ENCODE measurements at places on chromosomes 1 and 21. TPM values are rescaled to one million over a fixed set of nuclear protein-coding genes. Genes with fewer than 3 reads are reported as not detected.

The WNT2B gene
- 2.0 TPM for total RNA-seq

The PPIAL4G gene
- not detected for total RNA-seq

The PLA2G4A gene
- 1.9 TPM for total RNA-seq

The IGSF9 gene
- total RNA-seq: 0.15 TPM

The VSIG8 gene
- total RNA-seq: not detected

The PBX1 gene
- total RNA-seq: 62.2 TPM

The FCAMR gene
- not detected for total RNA-seq

The DISP3 gene
- 0.07 TPM for total RNA-seq

The PGM1 gene
- 262 TPM for total RNA-seq

The OR2T27 gene
- not detected for total RNA-seq

The RHOU gene
- 5.3 TPM for total RNA-seq

The GREM2 gene
- 0.22 TPM for total RNA-seq

GRCh38 chr1:22972760-22973159 is at the start of gene LACTBL1:
LACTBL1 (minus strand) TSS chr1:22972866; CDS start chr1:22972316, 550 bp downstream.
- no peak for DNase-seq

- DNase-seq: no peak
Measured at GRCh38 chr1:33784876-33785275, 79.0 kb upstream of the HMGB4 start.

DNA sequence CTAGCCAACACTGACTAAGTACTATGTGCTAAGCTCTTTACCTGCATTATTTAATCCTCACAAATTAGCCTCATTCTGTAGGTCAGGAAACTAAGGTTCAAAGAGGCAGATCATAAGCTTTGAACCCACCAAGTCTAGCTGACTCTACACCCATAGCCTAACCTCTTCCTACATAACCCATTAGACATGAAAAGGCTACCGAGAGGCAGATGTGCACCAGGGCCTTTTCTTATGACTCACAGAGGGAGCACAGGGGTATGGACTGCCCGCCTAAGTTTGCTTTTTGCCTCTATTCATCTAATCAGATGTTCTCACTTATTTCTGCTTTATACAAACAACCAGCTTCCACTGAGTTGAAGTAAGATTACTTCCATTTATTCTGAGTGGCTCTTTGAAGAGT is 31.5 kb downstream of the LBR start:
- no peak for DNase-seq

GRCh38 chr1:153396461-153396860 is 5.6 kb upstream of the S100A8 start:
- DNase-seq: no peak

- no peak for DNase-seq
Measured at GRCh38 chr1:43644558-43644957, 5.4 kb upstream of the KDM4A start.

DNA sequence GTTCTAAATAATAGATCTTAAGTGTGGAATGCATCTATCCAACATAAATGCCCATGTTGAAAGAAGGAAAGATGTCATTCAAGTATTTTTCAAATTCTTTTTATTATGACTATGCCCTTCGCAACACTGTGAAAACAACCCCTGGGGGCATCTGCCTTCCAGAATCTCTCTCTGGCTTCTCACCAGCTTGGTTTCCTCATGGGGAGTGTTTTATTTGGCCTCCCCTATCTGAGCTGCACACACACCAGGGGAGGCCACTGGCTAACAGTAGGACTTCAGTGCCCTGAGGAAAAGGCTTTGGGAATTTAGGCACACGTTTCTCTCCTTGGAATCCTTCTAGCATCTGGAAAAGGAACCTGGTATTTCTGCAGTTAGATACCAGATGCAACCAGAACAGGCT is 130.6 kb downstream of the EDEM3 start:
- no peak for DNase-seq

DNA sequence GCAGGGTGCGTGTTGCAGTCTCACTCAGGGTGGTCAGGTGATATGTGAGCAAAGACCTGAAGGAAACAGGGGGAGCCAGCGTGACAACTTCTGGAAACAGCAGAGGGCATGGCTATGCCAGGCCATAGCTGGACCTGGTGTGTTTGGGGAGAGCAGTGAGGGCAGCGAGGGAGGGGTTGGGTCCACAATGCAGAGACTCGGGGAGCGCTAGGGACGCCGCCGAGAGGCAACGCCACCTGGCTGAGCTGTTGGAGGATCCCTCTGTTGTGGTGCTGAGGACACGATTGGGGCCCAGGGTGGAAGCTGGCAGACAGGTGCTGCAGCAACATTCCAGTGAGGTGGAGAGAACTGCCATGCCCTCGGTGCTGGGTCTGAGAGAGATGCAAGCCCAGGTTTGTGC is 26.6 kb upstream of the LSS start:
- no peak for DNase-seq

GRCh38 chr21:44058652-44058964 is 46.5 kb downstream of the TRAPPC10 start:
- DNase-seq: no peak

- no peak for DNase-seq
Measured at GRCh38 chr1:907611-908451, 15.9 kb upstream of the SAMD11 start.

GRCh38 chr21:31500071-31500470 is 156.0 kb upstream of the TIAM1 start:
- DNase-seq: no peak

- peak; percentile 92 for DNase-seq
Measured at GRCh38 chr1:78649628-78650027, at the start of gene IFI44. IFI44 (plus strand) TSS chr1:78649831; CDS start chr1:78650196, 365 bp downstream.

- no peak for DNase-seq
Measured at GRCh38 chr1:236850077-236850979, 55.2 kb downstream of the MTR start.

- no peak for DNase-seq
Measured at GRCh38 chr1:29416267-29417146, 180.2 kb downstream of the PTPRU start.

- DNase-seq: no peak
Measured at GRCh38 chr1:41698916-41699860, 214.7 kb upstream of the EDN2 start.

DNA sequence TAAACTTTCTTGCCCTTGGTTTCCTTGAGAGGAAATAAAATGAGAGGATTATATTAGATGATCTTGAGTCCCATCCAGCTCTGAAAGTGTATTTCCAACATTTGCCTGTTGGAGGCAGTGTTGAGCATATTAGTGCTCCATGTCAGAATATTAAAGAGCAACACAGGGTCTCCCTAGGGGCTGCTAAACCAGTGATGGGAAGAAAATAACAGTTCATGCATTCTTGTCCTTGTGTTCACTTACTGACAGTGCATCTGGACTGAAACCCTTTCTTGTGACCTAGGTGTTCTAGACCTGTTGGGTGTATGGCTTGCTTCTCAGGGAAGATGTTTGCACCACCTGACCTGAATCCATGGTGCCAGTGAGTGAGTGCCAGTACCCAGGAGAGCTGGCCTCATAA is 124.7 kb upstream of the KIAA0040 start:
- DNase-seq: peak; percentile 18

Measured in heart right ventricle (tissue), 16 donors.